ENCODE measurements at places on chromosomes 1 and 21.

DNA sequence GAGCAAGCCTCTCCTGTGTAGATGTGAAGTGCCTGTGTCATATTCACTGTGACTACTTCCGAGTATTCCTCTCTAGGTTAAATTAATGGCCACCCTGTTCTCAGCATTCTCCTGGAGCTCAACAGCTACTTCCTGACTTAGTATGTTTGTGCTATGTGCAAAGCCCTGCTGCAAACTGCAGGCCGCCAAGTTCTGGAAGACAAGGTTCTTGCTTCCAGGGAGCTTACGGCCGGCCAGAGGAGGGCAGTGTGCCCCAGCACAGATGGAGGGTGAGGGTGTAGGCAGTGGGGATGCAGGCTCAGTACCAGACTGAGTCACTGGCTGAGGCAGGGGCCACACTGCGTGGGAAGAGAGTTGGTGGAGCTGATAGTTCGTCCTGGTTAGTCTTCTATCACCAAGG lies 43.2 kb downstream of the ELK4 start:
- peak; percentile 23 for DNase-seq

DNA sequence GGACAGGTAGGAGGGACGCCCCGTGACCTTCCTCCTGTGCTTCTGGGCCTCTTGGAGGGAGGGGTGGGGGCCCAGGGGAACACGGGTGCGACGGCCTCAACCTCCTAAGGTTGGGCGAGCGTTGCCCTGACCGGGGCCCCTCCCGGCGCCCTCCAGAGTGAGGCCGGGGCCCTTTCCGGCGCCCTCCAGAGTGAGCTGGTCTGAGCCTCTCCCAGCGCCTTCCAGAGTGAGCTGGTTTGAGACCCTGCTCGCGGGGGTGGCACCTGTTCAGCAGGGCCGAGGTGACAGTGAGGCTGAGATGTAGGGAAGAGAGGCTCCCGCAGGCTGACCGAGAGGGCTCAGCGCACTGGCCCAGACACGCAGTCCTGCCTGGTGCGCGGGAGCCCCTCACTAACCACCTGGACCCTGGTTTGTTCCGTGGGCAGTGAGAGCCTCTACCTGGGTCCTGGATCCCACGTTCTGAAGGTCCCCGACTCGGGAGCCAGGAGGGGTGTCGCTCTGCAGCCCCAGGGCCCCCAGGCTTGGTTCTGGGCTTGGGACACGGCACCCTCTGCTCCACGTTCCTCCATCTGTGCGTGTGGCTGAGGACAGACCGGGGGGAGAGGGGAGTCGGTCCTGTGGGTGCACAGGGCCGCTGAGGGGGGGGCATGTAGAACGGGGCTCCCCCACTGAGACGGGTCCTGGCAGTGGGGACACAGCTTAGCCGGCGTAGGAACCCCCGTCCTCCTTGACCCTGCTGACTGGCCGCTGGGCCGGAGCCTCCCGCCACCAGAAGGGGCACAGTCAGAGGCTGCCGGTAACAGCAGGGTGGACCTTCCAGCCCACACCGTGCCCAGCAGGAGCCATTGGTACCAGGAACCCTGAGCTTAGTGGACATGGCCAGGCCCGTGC lies 1.4 kb downstream of the COL6A1 start:
- DNase-seq, result peak; percentile 30

GRCh38 chr1:100299521-100300222 lies 33.7 kb downstream of the RTCA start:
- DNase-seq, result no peak

DNA sequence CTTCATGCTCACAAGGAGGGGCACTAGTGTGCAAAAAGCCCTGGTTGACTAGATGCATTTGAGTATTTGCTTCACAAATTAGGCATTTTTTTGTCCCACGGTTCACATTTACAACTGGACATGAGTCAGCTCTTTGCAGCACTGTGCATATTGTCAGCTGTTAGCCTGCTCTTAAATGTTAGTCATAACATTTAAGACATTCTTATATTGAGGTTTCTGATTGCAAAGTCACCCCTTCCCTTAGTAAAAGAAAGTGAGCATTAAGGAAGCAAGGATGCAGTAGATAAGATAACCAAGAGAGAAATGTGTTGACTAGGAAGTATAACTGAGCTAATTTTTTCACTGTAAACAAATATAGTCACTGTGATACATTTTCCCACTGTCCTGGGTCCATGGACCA lies 132.6 kb upstream of the CTTNBP2NL start:
- DNase-seq, result no peak

DNA sequence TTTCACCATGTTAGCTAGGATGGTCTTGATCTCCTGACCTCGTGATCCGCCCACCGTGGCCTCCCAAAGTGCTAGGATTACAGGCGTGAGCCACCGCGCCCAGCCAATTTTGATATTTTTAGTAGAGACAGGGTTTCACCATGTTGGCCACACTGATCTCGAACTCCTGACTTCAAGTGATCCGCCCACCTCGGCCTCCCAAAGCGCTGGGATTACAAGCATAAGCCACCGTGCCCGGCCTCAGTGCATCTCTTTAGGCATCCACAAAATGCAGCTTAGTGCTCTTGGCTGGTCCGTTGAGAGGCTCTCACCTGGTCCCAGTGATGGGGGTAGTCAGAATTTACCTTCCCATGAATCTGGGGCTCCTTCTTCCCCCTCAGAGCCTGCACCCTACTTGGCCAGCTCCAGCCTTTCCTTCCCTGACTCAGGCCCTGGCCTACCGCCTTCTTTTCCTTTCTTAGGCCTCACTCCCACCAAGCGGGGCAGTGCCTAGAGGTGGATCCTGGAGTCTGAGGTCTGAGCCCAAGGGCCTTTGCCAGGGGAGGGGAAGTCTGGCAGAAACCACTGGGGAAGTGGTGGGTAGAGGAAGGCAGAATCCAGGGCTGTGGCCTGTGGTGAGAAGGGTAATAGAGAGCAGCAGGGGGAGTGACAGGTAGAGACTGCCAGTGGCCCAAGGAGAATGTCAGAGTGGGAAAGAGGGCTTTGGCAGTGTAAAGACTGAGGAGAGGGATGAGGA lies 3.7 kb downstream of the LENEP start:
- no peak for DNase-seq

GRCh38 chr1:99784143-99784542 lies 17.7 kb upstream of the FRRS1 start:
- DNase-seq, result no peak

- no peak for DNase-seq
Measured at GRCh38 chr1:58439946-58440345, 106.6 kb downstream of the OMA1 start.

- no peak for DNase-seq
Measured at GRCh38 chr1:234288946-234289345, 84.3 kb upstream of the COA6 start.

- no peak for DNase-seq
Measured at GRCh38 chr1:183956559-183957188, 80.9 kb downstream of the COLGALT2 start.

DNA sequence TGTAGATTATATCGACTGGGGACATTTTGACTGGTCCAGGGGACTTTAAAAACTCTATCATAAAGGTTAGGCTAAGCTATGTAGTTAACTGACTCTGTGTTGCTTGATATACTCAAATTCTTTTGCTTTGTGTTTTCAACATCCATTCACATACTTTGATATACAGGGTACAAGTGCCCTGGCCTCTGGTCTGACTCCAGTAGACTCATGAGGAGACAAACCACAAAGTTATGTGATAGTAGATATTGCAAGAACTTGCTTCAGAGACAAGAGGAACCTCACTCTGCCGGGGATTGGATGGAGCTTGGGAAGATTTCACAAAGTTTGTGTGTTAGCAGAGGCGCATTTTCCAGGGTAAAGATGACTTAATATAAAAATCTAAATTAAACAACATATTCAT lies 1.3 kb downstream of the GORAB start:
- no peak for DNase-seq

DNA sequence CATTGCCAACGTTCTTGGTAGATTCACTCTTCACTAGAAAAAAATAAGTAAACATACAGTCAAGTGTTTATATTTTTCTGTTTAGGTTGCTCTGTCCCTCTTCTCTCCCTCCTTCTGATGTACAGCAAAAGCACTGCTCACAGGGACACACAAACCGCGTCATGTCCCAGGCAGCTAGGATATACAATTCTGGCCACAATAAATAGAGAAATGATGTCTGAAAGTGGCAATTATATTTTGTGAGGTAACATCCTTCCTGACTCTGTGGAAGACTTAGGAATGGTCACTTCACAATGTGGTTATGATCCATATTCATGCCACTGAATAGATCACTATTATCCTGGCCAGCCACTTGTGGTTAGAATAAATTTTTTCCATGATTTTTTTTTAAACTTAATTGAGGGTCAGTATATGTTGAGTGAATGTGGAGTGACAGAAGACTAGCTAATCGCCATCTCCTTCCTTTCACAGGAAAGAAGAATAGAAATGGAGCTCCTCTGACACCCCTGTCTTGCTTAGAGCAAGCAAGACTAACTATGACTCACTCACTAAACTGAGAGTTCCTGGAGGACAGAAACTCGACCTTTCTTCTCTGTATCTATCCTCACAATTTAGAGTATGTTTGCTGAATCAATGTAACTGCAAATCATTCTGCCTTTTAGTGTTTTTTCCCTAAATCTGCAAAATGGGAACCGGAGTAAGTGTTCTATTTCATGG lies 54.0 kb downstream of the ZNHIT6 start:
- no peak for DNase-seq

GRCh38 chr1:244460197-244460596 lies 876 bp upstream of the CATSPERE start:
- no peak for DNase-seq

GRCh38 chr1:48092401-48092800 lies 95.2 kb upstream of the TRABD2B start:
- DNase-seq, result no peak

DNA sequence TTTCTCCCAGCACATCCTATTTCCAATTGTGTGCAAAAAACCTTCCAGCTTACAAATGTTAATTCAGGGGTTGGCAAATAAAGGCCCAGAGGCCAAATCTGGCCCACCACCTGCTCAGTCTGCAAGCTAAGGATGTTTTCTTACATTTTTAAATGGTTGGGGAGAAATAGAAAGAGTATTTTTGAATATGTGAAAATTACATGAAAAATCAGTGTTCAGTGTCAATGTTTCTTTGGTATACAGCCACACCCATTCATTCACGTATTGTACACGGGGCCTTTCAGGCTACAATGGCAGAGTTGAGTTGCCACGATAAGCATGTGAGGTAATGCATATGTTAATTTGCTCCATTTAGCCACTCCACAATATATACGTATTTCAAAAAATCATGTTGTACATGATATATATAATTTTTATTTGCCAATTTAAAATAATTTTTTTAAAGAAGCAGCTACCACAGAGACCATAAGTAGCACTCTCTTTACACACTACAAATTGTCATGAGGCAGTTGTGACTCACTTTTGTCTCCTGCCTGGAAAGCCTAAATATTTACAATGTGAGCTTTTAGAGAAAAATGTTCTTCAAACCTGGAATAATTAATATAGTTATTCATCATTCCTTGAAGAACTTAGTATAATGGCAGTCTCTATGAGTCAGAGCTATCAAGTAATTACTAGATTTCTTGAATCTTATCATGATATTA lies 189.6 kb downstream of the SMYD3 start:
- no peak for DNase-seq

- DNase-seq, result no peak
Measured at GRCh38 chr1:6911974-6912373, 126.7 kb downstream of the CAMTA1 start.

DNA sequence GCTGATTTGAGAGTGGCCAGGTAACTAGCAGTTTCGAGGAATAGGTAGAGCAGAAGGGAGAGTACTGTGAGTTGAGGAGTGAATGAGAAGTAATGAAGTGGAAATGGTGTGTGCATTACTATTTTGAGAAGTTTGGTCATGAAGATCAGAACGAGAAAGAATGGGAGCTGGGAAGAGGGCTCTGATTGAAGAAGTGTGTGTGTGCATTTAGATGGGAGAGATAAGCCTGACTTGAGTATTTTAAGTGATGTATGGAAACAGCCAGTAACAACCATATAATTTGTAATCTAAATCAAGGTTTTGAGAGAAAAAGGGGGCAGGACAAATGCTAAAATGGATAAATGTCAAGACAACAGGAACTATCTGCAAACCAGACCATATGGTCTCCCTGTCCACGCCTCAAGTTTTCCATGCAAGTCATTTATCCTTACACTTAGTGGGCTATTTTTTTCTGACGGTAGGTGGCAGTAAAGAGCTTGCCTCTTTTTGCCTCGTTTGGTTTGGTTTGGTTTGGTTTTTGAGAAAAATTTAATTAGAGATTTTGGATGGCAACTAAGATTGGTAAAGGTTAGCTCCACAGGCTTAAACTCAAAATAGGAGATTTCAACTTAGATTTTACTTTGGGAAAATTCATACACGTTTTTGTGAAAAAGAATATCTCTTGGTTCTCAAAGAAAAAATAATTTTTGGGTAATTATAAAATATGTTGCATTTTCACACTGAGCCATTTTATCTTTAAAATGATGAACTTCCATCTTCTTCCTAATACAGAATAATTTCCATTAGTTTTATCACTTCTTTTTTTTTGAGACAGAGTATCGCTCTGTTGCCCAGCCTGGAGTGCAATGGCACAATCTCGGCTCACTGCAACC lies 9.5 kb upstream of the B3GALNT2 start:
- peak; percentile 47 for DNase-seq

- no peak for DNase-seq
Measured at GRCh38 chr1:6338695-6339094, 54.9 kb downstream of the ACOT7 start.

DNA sequence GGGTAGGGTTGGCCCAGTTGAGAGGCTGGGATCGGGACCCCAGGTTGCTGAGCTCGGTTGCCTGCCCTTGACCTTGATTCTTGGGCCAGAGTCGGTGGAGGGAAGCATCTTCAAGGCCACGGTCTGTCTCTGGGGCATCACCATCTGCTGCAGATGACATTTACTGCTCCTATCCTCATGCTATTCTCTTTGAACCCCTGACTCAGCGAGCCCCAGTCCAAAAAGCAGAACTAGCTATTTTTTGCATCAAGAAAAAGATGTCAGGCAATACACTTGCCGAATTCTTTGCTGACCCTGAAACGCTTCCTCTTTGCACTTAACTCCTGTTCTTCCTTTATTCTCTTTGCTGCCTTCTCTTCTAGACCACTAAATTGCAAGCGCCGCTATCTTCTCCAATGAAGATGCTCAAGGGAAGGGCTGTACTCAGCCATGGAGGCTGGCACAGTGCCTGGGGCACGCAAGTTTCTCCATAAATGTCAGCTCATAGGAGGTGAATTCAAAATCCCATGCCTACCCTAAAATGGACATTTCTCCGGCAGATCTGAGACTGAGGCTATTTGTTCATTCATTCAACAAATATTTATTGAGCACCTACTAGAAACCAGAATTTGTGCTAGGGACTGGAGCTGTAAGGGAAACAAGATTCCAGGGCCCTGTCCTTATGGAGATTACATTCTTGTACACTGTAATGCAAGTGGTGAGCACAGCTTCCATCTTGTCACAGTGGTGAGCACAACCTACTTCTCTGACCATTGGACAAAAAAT lies 20.5 kb upstream of the CAPZB start:
- peak; percentile 73 for DNase-seq

- peak; percentile 18 for DNase-seq
Measured at GRCh38 chr1:221708987-221709386, 32.9 kb downstream of the DUSP10 start.

Data from adrenal gland (tissue), 19 donors.